Activated naive CD4-positive, alpha-beta T cell treated with anti-CD3 and anti-CD28 coated beads, Interleukin-2, amount 50 U/mL, for 72 hours (primary cell): ENCODE measurements at places on chromosomes 4 and X. TPM values are rescaled to one million over a fixed set of nuclear protein-coding genes. Genes with fewer than 3 reads are reported as not detected.

TNIP3 gene
- 3.2 TPM for total RNA-seq

GPC3 gene
- 0.66 TPM for total RNA-seq

- DNase-seq, result no peak
Observed at GRCh38 chr4:79673377-79673776, 265.3 kb upstream of the GK2 start.

GRCh38 chrX:124887572-124887971, 432.1 kb upstream of the TEX13C start:
- DNase-seq, result no peak

DNA sequence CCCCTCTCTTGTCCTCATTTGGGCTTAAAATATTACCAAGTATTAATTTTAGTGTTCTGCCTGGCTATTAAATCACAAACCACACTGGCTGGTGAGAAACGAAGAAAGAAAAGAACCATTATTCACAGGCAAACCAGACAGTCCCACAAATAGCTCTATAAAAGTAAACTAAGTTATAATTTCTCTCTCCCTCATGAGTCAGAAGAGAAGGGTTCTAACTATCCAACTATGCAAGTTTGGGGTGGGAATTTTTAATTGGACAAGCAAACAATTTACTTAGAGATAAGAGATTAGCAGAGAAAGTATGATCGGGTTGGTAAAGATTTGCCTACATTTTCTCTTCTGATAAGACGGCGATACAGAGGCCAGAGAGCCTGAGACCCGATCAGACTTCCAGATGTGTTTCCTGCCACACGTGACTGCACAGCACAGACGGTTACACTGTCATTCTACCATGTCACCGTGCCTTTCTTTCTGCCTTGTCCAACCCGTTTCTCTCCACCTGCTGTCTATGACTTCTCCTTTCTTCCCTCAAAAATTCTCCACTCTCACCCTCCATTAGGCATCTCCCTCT, 52.3 kb downstream of the MEPE start:
- DNase-seq, result no peak
